ENCODE measurements at places on chromosomes 2 and 18. TPM values are rescaled to one million over a fixed set of nuclear protein-coding genes. Genes with fewer than 3 reads are reported as not detected.

DNA sequence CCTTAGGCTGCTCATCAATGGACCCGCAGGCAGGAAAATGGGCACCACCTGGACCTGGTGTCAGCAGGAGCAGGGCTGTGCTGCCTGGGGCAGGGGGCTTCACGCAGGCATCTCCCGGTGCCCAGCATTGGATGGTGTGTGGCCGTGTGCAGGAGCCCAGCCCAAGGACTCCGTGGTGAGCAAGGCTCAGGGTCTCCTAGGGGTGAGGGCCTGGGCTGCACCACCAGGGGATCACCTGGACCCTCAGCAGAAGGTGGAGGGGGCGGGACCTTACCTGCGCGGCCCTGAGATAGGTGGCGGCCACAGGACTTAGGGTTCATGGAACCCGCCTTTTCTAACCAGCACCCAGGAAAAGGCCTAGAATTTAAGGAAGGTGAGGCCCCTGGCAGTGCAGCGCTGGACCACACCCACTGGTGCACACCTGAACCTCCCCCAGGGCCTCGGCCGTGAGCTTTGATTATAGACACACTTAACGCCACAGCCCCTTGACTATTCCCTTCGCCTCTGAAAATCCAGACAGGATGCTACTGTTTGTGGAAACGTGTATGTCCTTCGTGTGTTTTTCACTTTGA is 89.0 kb downstream of the TMEM18 start:
- DNase-seq = no peak

DNA sequence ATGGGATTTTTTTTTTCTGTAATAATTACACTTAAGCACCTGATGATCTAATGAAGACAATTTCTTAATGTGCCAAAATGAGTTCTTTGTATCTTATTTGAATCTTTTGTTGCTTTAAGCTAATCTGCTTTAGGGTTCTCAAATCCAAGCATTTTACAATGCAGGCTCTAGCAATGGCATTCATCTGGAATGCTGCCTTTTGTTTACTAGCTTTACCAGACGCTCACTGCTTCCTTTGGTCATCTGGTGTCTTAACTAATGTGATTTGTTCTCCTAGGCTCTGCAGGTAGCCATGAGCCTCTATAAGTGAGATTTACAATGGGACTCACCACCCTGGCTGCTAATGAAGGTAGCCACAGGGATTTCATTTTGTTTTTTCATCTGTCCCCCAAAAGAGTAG is 100.3 kb downstream of the GREB1L start:
- DNase-seq = no peak

TMEM87B gene
- 19.7 TPM for total RNA-seq

DNA sequence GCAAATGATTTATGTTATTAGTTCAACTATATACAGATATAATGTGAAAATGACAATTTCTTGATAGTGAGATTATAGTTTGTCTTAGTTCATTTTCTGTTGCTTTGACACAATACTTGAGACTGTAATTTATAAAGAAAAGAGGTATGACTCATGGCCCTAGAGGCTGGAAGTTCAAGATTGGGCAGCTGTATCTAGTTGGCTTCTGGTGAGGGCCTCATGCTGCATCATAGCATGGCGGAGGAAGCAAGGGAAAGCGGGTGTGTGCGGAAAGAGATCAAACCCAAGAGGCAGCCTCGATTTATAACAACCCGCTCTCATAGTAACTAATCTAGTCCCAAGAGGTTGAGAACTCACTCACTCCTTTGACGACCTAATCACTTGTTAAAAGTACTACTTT is 11.4 kb downstream of the PLEKHA3 start:
- no peak for DNase-seq

DNA sequence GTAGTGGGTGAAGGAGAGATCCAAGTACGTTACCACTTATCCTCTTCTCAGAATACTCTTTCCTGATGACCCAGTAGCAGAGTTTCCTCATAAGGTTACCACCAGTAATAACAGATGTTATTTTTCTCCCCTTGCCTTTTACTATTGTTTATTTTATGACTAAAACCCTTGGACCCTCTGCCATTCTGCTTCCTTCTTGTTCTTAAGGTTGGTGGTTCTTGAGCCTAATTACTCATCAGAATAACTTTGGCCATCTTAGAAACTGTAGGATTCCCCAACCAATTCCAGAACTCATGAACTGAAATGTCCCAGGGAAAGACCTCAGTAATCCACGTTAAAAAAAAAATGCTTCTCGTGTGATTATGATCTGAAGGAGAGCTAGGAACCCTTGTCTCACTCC is 64.9 kb downstream of the CHST9 start:
- no peak for DNase-seq

GRCh38 chr2:172430678-172431077 is 3.3 kb downstream of the ITGA6 start:
- DNase-seq = no peak

- DNase-seq = no peak
Observed at GRCh38 chr2:137775529-137775928, 188.7 kb upstream of the HNMT start.

ST8SIA5 gene
- 72.8 TPM for total RNA-seq

DNA sequence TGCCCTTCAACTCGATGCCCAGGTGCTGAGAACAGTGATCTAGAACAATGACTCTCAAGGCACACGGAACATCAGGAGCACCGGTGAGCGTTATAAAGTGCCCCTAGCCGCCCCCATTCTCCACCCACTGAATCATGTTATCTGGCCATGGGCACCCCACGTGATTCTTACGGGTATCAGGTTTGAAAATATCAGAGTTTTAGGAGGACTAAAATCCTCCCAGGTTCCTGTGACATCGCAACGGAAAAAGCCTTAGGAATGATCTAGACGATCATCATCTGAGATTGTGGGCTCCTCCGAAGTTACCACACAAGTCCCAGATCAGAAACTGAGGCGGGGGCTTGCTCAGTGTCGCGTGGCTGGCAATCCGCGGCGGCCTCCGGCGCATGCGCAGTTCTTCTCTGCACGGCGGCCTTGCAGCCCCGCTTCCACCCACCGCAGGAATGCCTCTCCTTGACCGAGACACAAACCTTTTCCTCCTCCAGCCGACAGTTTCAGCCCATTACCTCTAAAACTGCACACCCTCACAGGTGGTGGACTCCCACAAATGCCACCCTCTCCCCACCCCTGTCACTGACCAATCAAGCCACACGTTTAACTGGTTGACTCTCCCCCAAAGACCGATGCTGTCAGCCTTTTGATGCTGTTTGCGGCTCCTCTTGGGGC is 5.8 kb upstream of the MRPL33 start:
- no peak for DNase-seq

TUBA3E gene
- not detected for total RNA-seq

GRCh38 chr2:219998714-219999227 is 371.3 kb downstream of the SLC4A3 start:
- no peak for DNase-seq

- no peak for DNase-seq
Observed at GRCh38 chr2:187438455-187438854, 9.6 kb downstream of the CALCRL start.

GRCh38 chr2:177728920-177729319 is 336.3 kb downstream of the AGPS start:
- no peak for DNase-seq

FOXD4L1 gene
- 1.5 TPM for total RNA-seq

GRCh38 chr18:56888978-56889377 is 237.8 kb downstream of the WDR7 start:
- no peak for DNase-seq

DNA sequence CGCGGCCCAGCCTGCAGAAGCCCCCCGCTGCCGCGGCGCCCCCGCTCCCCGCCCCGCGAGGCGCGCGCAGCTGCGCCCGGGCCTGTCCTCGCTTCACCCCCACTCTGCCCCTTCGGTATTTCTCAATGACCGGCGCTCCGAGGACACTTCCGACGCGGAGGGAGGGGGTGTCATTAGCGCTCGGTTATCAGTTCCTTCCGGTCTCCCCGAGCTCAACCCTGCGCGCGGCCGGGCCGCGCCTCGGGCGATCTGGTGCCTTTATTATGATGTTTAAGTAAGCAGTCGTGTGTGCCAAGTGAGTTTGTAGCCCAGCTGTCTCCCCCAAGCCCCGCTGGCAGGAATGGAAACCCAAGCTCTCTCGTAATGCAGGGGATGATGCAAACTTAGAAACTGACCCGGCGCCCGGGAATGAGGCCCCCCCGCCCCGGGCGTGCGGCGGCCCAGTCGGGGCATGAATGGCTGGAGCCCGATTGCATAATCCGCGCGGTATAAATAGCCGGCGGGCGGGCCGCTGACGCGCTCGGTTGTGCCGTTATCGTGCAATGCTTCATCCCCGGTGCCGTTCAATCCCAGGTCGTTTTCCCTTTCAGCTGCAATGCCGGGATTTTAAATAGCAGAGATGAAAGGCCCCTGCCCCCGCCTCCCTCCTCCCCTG is 3.9 kb upstream of the SPRED2 start:
- DNase-seq = peak; percentile 82

DNA sequence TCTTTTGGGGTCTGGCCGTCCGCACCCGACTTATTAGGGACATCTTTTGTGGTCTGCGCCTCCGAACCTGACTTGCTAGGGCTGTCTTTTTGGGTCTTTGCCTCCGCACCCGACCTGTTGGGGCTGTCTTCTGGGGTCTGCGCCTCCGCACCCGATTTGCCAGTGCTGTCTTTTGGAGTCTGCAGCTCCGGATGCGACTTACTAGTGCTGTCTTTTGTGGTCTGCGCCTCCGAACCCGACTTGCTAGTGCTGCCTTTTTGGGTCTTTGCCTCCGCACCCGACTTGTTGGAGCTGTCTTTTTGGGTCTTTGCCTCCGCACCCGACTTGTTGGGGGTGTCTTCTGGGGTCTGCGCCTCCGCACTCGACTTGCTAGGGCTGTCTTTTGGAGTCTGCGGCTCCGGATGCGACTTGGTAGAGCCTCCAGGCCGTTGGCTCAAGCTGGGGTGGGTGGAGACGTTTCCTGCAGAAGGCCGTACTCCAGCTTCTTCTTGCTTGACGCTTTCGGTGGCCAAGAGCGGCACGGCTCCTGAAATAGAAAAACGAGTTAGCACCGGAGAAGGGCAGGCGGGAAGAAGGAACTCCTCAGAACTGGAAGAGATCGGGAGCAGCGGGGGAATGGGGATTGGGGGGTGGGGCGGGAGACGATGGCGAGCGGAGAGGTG is 498 bp downstream of the TGOLN2 start:
- no peak for DNase-seq

DNA sequence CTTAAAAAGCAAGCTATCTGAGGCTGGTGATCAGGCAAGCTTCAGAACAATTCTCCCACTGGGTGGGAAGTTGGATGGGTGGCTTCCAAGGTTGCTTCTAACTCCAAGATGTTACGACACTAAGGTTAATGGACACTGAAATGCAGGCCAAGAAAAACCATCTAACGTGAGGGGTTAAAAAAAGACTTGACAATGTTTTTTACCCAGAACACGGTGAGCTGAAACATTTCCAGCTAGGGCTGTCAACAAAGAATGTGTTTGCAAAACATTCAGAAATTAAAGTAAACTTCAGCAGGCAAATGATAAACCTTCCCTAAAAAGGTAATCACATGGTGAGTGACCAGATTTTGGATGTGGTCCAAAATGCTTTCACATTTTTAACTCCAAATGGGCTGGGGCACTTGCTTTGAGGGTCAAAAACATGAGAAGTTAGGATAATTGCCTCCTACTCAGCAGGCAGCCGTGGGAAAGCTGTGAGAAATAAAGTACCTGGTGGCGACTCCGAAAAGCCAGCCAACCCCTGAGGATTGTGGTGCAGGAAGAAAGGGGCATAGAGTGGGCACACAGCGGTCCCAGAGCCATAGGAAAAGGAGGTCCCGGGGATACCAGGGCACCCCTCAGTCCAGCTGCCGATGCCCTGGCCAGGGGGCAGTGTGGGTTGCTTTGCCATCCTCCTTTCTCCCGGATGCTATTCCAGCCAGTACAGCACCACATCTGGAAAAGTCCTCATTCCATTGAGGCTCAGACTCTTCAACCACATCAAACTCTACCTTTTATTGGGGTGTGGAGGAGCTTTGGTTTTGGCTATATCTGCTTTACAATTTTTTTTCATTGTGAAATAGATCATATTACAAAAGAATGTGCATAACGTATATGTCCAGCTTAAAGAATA is 90.0 kb upstream of the ATL2 start:
- no peak for DNase-seq

TSHZ1 gene
- total RNA-seq = 29.8 TPM

C2orf74 gene
- total RNA-seq = 35.2 TPM

GRCh38 chr2:169065864-169066517 is 3.4 kb upstream of the DHRS9 start:
- DNase-seq = no peak

UGT1A5 gene
- not detected for total RNA-seq

GRCh38 chr18:69326094-69326493 is 74.6 kb upstream of the DOK6 start:
- DNase-seq = no peak

DNA sequence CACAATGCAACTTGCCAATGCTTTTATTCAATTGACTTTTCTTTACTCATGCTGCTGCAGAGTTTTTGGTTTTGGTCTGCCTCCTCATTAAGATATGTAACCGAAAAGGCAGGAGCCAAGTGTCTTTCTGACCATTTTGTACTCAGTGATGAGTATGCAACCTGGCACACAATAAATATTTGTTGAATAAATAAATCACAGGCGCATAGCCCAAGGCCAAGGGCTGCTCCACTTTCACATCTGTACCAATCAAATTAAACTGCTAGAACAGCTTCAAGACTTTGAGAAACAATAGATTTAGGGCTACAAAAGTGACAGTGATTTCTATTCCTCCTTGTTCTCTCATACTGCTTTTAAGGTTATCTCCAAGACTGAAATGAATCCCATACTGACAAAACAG is 828.2 kb downstream of the RNF144A start:
- no peak for DNase-seq

SOWAHC gene
- 3.5 TPM for total RNA-seq

DNA sequence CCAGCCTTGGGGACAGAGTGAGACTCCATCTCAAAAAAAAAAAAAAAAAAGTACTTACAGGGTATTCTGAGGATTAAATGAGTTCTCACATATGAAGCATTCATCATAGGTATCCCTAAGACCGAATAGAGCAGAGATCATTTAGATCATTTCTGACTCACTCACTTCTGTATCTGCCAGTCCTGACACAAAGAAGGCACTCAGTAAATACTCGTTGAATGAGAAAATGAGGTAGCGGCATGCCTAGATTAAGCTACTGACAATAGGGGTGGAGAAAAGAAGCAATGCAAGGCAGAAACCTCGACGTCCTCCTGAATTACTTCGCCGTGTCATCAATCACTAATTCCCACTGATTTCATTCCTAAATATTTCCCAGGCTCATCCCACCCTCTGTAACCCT is 103.8 kb downstream of the GREB1L start:
- no peak for DNase-seq

- DNase-seq = no peak
Observed at GRCh38 chr2:109402180-109402579, 211.6 kb downstream of the SEPTIN10 start.

- DNase-seq = no peak
Observed at GRCh38 chr2:49616800-49617199, 462.5 kb upstream of the FSHR start.

MOGAT1 gene
- not detected for total RNA-seq

EML6 gene
- total RNA-seq = 36.0 TPM

KLHL41 gene
- 2.9 TPM for total RNA-seq

ARHGAP28 gene
- total RNA-seq = 3.2 TPM

GRCh38 chr2:6881046-6881445 is 3.5 kb downstream of the RSAD2 start:
- no peak for DNase-seq

ALLC gene
- total RNA-seq = not detected
